Progenitor cell of endocrine pancreas (in vitro differentiated cells): ENCODE measurements at places on chromosomes 5 and 9.

DNA sequence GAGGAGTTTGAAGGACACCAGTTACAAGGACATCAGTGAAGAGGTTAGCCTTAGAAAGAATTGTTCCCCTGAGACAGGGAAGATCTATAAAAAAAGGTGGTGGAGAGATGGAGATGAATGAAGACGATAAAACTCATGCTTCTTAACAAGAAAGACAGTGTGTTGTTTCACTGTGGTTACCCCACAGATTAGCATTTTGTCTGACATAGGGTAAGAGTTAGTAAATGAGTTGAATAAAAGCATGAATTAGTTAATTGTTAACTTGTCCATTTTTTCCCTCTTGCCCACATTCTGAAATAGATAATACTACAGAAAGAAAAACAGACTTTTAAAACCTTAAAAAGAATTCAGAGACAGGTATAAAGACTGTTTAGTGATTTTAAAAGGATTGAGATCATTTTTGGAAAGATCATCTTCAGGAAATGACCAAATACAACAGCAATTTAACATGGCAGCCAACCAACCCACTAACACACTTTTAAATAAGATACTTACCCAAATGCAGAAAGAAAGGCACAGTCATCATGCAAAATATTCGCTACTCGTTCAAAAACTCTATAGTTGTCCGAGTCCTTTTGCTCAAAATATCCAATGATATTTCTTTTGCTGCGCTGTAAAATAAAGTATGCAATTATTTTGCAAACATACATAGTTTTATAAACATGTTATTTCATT lies 78.5 kb downstream of the ERP44 start:
- DNase-seq: no peak

GRCh38 chr9:114178756-114179450 lies 23.6 kb downstream of the COL27A1 start:
- no peak for DNase-seq

GRCh38 chr9:132241483-132241839 lies 79.6 kb downstream of the NTNG2 start:
- DNase-seq: no peak

DNA sequence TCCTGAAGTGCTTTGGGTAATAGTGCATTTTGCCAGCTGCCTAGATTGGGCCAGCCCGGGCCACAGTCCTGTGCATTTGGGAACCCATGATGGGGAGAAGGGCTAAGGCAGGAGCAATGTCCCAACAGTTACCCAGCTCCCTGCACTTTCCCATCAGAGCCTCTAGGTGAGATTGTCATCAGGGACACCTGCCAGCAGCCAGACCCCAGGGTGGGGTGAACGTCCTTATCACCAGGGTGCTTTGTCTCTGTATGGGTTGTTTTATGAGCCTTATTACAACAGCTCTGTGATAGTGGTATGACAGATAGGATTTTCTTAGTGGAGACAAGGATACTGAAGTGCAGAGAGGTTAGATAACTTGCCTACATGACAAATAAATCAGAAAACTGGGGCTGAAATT lies 365.7 kb downstream of the OSTF1 start:
- DNase-seq: no peak

- peak; percentile 40 for DNase-seq
Observed at GRCh38 chr5:172453206-172453985, 929 bp downstream of the SH3PXD2B start.

GRCh38 chr9:89372230-89372816 lies 54.0 kb downstream of the SECISBP2 start:
- DNase-seq: no peak

DNA sequence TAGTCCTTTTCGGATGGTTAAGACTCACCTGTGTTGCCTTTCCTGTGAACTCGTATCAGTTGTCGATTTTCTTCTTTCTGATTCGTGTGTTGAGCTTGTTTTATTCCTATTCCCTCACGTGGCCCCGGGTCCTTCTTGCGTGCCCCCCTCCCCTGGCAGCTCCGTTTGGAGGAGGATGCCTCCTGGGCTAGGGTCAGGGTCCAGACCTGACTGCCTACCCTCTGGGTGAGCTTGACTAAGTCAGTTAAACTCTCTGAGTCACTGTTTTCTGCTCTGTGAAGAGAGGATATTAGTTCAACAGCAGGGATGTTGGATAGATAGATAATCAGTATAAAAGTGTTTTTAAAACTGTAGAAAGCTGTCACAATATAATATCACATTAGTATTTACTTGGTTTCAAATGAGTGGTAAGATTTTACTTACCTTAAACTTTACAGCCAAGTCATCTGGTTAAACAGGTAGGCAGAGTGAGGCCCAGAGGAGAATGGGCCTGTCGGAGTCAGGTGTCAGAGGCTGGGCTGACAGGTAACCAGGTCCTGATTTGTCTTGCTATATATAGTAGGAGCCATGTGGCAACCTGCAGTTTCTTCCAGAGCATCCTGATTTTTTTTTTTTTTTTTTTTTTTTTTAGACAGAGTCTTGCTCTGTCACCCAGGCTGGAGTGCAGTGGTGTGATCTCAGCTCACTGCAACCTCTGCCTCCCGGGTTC lies 24.2 kb downstream of the PPARGC1B start:
- DNase-seq: no peak

DNA sequence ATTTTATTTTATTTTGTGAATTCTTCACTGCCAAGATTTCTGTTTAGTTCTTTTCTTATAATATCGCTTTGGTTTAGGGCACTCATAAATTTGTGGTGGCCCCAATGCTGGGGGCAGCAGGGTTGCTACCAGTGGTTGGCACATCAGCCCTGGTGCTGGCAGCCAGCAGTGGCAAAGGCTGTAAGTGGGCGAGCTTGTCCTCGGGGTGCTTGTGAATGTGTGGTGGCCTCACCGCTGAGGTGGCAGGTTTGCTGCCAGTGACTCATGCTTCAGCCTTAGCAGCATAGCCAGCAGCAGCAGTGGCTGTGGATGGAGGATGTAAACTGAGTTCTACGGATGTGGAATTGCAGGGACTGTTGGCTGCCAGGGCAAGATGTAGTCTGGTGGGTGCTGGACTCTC lies 262.9 kb upstream of the DMAC1 start:
- DNase-seq: no peak

- DNase-seq: no peak
Observed at GRCh38 chr5:167580608-167581007, 710.8 kb upstream of the WWC1 start.

- DNase-seq: no peak
Observed at GRCh38 chr5:60372786-60373185, 327.2 kb downstream of the DEPDC1B start.

GRCh38 chr5:179795049-179795862 lies 1.5 kb downstream of the LTC4S start:
- DNase-seq: no peak

- no peak for DNase-seq
Observed at GRCh38 chr5:163880302-163880701, 374.9 kb downstream of the MAT2B start.

- DNase-seq: no peak
Observed at GRCh38 chr5:33270671-33271070, 170.1 kb upstream of the TARS1 start.

- no peak for DNase-seq
Observed at GRCh38 chr5:136703706-136704105, 338.4 kb upstream of the TRPC7 start.

DNA sequence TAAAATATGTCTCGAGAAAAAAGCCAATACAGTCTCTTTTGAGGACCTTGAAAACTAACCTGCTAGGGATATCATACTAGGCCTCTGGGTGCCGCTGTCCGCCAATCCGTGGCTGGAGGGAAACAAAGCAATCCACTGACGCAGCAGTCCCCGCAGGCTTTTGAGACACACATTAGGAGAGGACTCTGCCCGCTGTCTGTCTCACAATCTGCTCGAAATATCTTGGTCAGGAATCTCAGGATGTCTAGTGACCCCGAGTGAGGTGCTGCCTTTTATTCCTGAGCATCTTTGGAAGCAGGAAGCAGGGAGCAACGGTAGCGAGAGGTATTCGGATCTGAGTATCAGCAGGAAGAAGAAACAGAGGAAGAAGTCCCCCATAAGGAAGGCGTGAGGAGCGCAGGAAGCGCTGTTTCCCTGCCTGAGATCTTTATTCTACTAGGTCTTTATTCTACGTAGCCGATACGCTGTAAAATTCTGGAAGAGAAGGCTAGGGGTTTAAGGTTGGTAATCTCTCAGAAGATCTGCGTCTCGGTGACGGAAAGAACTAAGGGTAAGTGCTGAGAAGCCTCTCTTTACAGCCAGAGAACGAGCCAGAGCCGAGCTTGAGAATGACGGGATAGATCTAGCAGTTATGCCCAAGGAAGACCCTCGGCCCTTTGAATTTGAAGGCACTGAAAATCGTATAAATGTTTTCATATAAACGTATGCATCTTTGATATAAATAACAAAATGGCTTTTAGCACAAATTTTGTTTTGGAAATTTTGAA lies 4.0 kb upstream of the PCDHGA1 start:
- DNase-seq: no peak

- no peak for DNase-seq
Observed at GRCh38 chr5:77935506-77936364, 159.6 kb upstream of the TBCA start.

DNA sequence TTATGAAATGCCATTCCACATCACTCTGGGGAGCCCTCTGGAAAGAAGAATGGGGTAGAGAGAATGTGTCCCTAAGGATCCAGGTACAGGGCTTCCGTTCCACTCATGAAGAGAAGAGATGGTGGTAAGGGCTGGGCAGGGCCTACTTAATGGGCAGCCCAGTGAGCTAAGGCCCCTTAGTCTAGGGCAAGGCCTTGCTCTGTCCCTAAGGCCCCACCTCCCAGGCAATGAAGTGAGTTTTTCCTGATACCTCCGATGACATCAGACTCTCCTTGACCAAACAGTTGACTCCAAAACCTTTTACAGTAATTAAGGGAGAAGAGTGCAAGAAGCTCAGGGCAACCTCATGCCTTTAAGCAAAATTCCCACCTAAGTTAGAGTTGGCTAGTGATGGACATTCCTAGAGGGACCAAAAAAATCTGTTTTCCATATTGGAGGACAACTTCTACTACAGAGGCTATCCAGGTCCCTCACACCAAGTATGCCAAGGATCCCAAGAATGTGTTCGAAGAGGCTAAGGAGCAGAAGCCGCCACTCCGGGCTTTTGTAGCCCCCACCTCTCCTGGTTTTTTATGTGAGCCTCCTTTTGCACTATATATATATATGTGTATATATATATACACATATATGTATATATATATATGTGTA lies 5.9 kb downstream of the KLF9 start:
- no peak for DNase-seq

GRCh38 chr5:168334695-168335094 lies 43.2 kb downstream of the WWC1 start:
- DNase-seq: no peak
